Activated naive CD8-positive, alpha-beta T cell treated with anti-CD3 and anti-CD28 coated beads, Interleukin-2, amount 10 ng/mL, durations not matched to agents 7 days and 5 days (primary cell): ENCODE measurements at places on chromosomes 4 and X.
A peak's percentile ranks its signal among the peaks of the same experiment; 100 is the strongest.

DNA sequence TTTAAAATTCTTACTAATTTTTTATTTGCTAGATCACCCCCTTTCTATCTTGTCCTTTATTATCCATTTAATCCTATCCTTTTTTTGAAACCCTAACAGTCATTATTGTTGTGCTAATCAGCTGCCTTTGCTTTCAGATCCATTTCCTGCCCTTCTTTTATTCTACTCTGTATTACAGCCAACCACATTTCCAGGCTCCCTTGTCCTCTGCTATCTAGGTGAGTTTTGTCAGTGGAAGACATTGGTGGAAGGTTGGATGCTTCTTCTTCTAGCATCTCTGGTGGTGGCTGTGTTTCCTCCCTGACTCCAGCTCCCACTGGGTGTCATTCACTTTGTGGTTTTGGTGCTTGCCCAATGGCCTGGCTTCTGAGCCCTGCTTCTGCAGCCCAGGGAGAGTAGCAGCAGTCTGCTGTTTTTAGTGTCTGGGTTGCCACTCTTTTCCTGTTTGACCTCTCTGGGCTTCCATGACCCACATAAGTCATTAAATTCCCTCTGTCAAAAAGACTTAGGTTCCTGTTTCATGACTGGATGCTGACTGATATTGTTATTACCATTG lies 225.2 kb upstream of the PGRMC2 start:
- H3K4me3 ChIP-seq: no peak overlapping the region
- DNase-seq: no peak
- H3K27ac ChIP-seq: no peak overlapping the region
- H3K4me1 ChIP-seq: peaks cover 11% of the 10 kb centered on the region
- no peaks in the 10 kb centered on the region for H3K27me3 ChIP-seq
- H3K36me3 ChIP-seq: peaks cover 10% of the 10 kb centered on the region

- H3K27me3 ChIP-seq: no peaks in the 10 kb centered on the region
- no peaks in the 10 kb centered on the region for H3K4me1 ChIP-seq
- no peaks in the 10 kb centered on the region for H3K36me3 ChIP-seq
- DNase-seq: no peak
- no peak overlapping the region for H3K4me3 ChIP-seq
- H3K27ac ChIP-seq: no peak overlapping the region
Observed at GRCh38 chr4:19944251-19944650, 307.5 kb upstream of the SLIT2 start.

DNA sequence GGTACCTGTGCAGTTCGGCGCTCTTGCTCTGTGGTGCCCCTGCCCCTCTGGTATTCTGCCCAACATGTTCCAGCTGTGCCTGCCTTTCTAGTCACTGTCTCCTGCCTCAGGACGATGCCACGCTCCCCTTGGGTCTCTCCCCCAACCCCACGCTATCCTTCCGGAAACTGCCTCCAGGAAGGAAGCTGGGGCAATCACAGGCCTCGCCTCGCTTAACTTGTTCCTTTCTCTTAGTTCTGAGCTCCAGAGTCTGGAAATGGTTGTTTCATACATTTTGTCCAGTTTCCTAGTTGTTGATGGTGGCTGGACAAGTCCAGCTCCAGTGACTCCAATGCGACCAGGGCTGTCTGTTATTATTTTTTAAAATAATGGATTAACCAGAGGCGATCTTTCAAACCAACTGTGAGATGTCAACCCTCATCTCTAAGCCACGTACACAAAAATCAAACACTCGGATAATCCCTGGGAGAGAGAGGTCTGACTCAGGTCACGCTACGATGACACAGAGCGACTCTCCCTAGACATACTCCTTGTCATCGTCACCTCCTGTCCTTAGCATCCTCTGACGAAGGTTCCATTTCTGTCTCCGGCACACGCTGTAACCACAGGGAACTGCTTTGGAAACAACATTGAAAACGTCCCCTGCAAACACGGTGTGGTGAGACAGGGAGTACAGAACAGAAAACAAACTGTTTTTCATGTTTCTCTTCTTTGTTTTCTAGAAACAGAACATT lies 62.5 kb downstream of the ABLIM2 start:
- H3K27ac ChIP-seq: no peak overlapping the region
- H3K27me3 ChIP-seq: peaks cover 2% of the 10 kb centered on the region
- H3K36me3 ChIP-seq: no peaks in the 10 kb centered on the region
- H3K4me3 ChIP-seq: no peak overlapping the region
- H3K4me1 ChIP-seq: no peaks in the 10 kb centered on the region
- DNase-seq: no peak

GRCh38 chrX:111555406-111555958 lies 44.0 kb downstream of the SERTM2 start:
- H3K4me3 ChIP-seq: no peak overlapping the region
- H3K36me3 ChIP-seq: no peaks in the 10 kb centered on the region
- no peak for DNase-seq
- no peaks in the 10 kb centered on the region for H3K4me1 ChIP-seq

GRCh38 chrX:65994519-65995506 lies 45.1 kb downstream of the VSIG4 start:
- H3K27ac ChIP-seq: no peak overlapping the region
- DNase-seq: no peak
- H3K4me1 ChIP-seq: peaks cover 21% of the 10 kb centered on the region
- H3K27me3 ChIP-seq: peaks cover 2% of the 10 kb centered on the region
- no peak overlapping the region for H3K4me3 ChIP-seq

DNA sequence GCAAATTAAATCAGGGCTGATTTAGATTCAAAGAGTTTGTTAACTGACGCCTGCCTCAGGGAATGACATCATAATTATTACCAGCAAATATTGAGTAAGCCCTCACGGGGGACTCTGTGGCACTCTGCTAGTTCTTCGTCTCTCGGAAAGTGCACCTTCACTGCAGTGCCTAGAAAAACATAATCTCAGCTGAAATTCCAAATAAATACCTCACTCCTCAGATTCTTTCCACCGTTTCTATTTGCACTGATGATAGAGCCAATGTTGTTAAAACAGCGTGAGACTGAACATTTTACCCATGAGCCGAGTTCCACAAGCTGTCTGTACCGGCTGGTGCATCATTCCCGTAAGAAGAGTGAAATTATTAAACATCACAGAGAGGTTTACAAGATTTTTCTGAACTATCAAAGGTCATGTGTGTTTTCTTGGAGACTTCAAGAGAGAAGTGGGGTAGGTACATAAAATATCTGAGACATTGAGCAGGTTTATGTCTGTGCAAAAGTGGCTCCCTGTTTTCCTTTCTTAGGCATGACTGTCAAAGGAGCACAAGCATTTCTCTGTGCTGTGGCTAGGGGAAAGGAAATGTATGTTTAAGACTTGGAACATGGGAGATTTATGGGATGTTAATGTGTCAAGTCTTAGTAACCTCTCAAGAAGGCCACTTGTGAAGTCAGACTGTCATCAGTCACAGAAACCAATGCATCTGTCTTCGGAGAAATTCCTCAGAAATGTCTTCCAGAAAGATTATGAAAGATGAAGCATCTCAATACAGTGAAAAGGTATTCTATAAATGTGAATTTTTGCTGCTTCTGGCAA lies 119.6 kb downstream of the CBLL2 start:
- H3K4me1 ChIP-seq: no peaks in the 10 kb centered on the region
- DNase-seq: no peak
- no peaks in the 10 kb centered on the region for H3K36me3 ChIP-seq
- no peak overlapping the region for H3K4me3 ChIP-seq

DNA sequence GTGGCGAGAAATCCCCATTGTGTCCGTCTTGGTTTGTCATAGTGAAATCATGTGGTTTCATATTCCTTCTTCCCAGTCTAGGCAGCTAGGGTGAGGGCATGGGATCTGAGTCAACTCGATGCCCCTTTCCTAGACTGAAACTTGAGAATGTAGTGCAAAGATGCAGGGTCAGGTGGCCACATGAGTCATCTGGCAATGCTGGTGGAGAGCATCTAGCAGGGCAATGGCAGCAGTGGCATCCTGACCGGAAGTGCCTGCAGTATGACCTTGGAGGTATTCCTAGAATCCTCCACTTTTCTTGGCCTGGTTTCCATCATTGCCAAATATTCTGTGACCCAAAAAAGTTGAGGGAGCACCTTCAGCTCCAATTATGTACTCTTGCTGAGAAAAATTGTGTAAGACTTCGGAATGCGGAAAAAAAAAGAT lies 39.1 kb upstream of the TMEM184C start:
- no peak overlapping the region for H3K4me3 ChIP-seq
- no peak overlapping the region for H3K27ac ChIP-seq
- H3K4me1 ChIP-seq: peaks cover 6% of the 10 kb centered on the region
- no peak for DNase-seq
- H3K36me3 ChIP-seq: no peaks in the 10 kb centered on the region
- no peaks in the 10 kb centered on the region for H3K27me3 ChIP-seq

- H3K27ac ChIP-seq: no peak overlapping the region
- peaks cover 29% of the 10 kb centered on the region for H3K27me3 ChIP-seq
- no peaks in the 10 kb centered on the region for H3K4me1 ChIP-seq
- H3K36me3 ChIP-seq: no peaks in the 10 kb centered on the region
- H3K4me3 ChIP-seq: no peak overlapping the region
- no peak for DNase-seq
Observed at GRCh38 chr4:2995546-2996265, 32.3 kb downstream of the GRK4 start.

DNA sequence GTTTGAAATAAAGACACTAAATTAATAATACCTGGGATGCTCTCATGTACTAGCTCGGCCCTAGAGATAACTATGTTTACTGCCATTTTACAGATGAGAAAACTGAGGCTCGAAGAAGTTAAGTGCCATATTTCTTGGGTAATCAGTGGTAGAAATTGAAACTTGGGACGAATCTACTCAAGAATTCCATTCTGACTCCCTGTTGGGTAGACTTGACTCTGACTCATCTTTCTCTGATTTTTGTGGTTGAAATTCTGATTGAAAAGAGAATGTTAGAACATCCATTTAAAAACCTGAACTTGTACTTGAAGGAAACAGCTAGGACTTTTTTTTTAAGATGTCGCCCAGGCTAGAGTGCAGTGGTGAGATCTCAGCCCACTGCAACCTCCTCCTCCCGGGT lies 50.1 kb upstream of the NSUN7 start:
- no peak overlapping the region for H3K27ac ChIP-seq
- no peak for DNase-seq
- H3K27me3 ChIP-seq: no peaks in the 10 kb centered on the region
- no peak overlapping the region for H3K4me3 ChIP-seq

DNA sequence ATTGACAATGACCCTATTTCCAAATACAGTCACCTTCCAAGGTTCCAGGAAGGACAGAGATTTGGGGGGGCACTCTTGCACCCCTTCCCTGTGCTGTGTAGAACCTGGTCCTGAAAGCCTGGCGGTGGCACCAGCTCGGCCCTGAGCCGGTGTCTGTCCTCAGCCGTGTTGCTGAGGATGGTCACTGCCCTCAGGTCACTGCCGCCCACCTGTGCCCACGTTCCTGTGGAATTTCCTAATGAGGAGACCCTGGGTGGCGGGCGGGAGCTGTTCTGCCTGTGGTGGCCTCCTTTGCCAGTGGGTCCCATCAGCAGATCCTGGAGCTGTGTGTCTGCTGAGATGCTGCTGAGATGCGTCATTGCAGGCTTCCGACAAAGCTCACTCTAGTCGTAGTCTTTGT lies 32.9 kb downstream of the NELFA start:
- peaks cover 20% of the 10 kb centered on the region for H3K36me3 ChIP-seq
- peaks cover 2% of the 10 kb centered on the region for H3K4me1 ChIP-seq
- H3K27ac ChIP-seq: no peak overlapping the region
- no peaks in the 10 kb centered on the region for H3K27me3 ChIP-seq
- no peak overlapping the region for H3K4me3 ChIP-seq

- peaks cover 25% of the 10 kb centered on the region for H3K27me3 ChIP-seq
- H3K4me1 ChIP-seq: peaks cover 10% of the 10 kb centered on the region
- H3K4me3 ChIP-seq: peak overlapping the region; percentile 45
- DNase-seq: no peak
- no peaks in the 10 kb centered on the region for H3K36me3 ChIP-seq
Observed at GRCh38 chr4:24979554-24979953, 51.2 kb downstream of the LGI2 start.

GRCh38 chrX:68431836-68432235 lies 1.5 kb downstream of the OPHN1 start:
- peaks cover 2% of the 10 kb centered on the region for H3K4me1 ChIP-seq
- H3K27ac ChIP-seq: no peak overlapping the region
- H3K4me3 ChIP-seq: no peak overlapping the region
- no peaks in the 10 kb centered on the region for H3K36me3 ChIP-seq

- no peak for DNase-seq
- no peaks in the 10 kb centered on the region for H3K4me1 ChIP-seq
- no peak overlapping the region for H3K27ac ChIP-seq
- H3K36me3 ChIP-seq: no peaks in the 10 kb centered on the region
- no peak overlapping the region for H3K4me3 ChIP-seq
Observed at GRCh38 chrX:138769918-138770317, 58.4 kb upstream of the FGF13 start.

- DNase-seq: no peak
- no peak overlapping the region for H3K4me3 ChIP-seq
- H3K27ac ChIP-seq: no peak overlapping the region
- no peaks in the 10 kb centered on the region for H3K36me3 ChIP-seq
Observed at GRCh38 chr4:23130845-23131244, 438.1 kb downstream of the GBA3 start.

- H3K27ac ChIP-seq: no peak overlapping the region
- no peaks in the 10 kb centered on the region for H3K4me1 ChIP-seq
- DNase-seq: no peak
- no peak overlapping the region for H3K4me3 ChIP-seq
- no peaks in the 10 kb centered on the region for H3K27me3 ChIP-seq
Observed at GRCh38 chr4:136443006-136443405, 1089.3 kb downstream of the PCDH18 start.

DNA sequence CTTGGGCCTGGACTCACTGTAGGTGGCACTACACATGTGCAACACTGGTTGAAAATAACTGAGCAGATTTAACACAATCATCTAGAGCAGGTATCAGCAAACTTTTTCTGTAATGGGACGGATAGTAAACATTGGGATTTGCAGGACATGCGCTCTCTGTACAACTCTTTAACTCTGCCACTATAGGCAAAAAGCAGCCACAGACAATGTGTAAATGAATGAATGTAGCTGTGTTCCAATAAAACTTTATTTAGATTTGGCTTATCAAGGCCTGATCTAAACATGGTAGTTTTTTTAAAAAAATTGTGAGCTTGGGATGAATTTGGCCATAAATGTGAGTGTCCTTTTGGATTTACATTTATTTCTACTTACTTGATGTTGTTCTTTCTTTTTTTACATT lies 407.3 kb downstream of the FAT4 start:
- H3K36me3 ChIP-seq: no peaks in the 10 kb centered on the region
- no peaks in the 10 kb centered on the region for H3K4me1 ChIP-seq
- H3K4me3 ChIP-seq: no peak overlapping the region

GRCh38 chrX:150690126-150690525 lies 3.1 kb upstream of the MTMR1 start:
- H3K27ac ChIP-seq: no peak overlapping the region
- no peaks in the 10 kb centered on the region for H3K27me3 ChIP-seq
- H3K36me3 ChIP-seq: peaks cover 7% of the 10 kb centered on the region
- H3K4me3 ChIP-seq: no peak overlapping the region
- no peak for DNase-seq
- peaks cover 26% of the 10 kb centered on the region for H3K4me1 ChIP-seq

DNA sequence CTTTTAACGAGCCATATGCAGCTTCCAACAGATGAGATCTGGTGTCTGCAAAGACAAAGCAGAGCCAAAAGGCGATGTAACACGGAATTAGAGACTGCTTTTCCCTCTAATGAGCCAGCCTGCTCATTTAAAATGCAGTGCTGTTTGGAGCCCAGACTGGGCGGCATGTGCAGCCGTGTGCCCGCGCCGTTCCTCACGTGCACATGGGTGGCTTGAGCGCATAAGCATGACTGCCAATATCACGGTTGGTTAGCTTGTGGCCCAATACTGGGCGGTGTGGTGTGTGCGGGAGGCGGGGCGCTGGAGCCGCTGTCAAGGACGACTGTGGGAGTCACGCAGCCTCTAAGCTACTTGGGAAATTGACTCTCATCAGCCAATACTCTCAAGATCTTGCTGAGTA lies 87.0 kb upstream of the SCOC start:
- H3K27me3 ChIP-seq: peaks cover 11% of the 10 kb centered on the region
- H3K36me3 ChIP-seq: no peaks in the 10 kb centered on the region
- DNase-seq: no peak
- no peaks in the 10 kb centered on the region for H3K4me1 ChIP-seq
